ENCODE measurements at places on chromosomes 16 and 17. TPM values are rescaled to one million over a fixed set of nuclear protein-coding genes. Genes with fewer than 3 reads are reported as not detected.

DNA sequence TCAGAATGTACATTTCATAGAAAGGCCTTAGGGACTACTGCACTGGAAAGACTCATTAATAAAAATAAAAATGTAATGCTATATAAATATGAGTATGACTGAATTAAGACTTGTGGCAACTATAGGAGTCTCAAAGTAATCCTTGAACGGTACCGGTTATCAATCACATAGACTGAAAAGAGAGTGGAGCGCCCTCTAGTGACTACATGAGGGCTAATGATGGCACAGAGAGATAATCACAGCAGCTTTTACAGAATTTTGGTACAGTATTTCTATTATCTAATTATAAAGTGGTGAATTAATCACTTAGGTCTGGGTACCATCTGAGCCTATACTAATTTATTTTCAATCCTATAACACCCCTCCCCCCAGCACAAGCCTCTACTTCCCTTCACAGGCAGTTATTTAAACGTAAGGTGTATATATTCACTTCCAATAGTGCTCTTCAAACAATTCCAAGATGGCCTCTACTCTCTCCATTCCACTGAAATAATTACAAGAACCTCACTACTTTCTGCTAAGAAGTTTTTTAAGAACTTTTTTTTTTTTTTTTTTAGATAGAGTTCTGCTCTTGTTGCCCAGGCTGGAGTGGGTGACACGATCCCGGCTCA, 40.7 kb upstream of the ANKFY1 start:
- DNase-seq, result no peak

NPIPA2 gene
- 0.25 TPM for total RNA-seq

ANKFY1 gene
- 24.3 TPM for total RNA-seq

DNA sequence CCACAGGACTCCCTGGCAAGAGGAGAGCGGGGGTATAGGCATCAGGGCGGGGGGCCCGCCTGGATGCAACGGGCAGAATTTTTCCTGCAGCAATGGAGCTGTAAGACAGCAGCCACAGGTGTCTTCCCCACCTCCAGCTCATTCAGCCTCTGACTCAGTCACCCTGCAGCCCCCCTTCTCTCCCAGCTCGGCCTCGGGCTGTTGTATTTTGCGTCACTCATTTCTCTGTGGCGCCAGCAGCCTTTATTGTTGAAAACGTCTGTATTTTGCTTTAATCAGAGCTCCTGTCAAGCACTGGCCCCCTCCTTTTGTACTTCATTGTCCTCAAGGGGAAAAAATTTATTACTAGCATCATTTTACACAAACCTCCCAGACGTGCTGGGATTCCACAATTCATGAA, 117.7 kb downstream of the WSCD1 start:
- DNase-seq, result peak; percentile 12

GRCh38 chr17:82267575-82268379, 5.7 kb downstream of the CSNK1D start:
- peak; percentile 94 for DNase-seq

SPNS2 gene
- total RNA-seq, result 151 TPM

- no peak for DNase-seq
Observed at GRCh38 chr16:89482150-89482816, 8.1 kb downstream of the ANKRD11 start.

GRCh38 chr17:55168958-55169687, 95.6 kb upstream of the HLF start:
- DNase-seq, result no peak

IGF2BP1 gene
- 0.45 TPM for total RNA-seq

GRCh38 chr16:61797296-61797795, 238.9 kb downstream of the CDH8 start:
- DNase-seq, result no peak

DNA sequence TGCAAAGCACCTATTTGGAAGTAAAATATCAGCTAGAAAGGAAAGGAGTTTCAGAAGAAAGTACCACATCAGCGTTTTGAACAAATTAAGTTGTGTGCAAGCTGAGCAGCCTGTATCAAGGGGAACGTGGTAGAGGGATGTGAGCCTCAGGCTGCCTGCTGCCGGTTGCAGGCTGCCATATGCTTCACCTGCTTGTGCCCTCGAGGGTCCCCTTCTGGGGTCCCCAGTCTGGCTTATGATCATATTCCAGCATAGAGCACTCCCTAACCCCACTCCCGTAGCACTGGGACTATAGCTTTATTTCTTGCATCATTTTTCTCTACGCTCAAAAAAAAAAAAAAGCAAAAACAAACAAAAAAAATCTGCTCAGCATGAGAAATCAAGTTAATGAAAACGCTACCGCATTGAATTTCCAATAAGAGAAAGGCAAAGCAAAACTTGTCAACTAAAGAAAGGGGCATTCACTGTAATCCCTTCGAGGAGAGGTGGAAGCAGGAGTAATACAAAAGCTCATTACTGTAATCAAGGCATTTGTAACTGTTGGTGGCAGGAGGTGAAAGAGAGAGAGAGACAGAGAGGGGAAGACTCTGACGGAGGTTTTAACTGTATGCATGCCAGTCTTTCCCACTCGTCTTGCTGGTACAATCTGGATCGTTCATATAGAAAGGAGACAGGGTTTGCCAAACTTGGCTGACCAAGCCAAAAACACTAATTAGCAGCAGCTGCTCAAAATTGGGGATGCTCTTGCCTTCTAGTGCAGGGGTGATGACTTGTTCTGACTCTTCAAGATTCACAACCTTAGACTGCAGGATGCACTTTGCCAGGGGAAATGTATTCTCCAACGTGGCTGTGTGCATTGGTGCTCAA, 258.2 kb upstream of the HSBP1 start:
- no peak for DNase-seq

TMC5 gene
- total RNA-seq, result 0.17 TPM

USP43 gene
- total RNA-seq, result 10.3 TPM

DNA sequence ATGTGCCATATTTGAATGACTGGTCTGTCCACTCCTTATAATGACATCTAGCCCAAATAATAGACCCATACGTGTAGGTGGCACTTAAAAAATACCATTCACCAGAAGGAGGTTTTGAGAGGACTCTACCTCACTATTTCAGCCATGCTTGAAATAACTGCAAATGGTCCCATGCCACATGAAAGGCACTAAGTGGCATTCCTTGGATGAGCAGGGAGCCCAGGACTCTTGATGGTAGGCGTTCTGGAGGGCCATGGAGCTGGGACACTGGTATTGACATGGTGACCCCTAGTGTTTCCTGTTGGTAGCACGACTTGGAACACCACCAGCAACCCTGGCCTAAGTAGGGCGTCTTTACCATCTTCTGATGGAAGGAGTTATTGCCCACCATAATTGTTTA, 148.7 kb upstream of the ZFHX3 start:
- peak; percentile 63 for DNase-seq

- DNase-seq, result no peak
Observed at GRCh38 chr17:27824745-27825144, 24.4 kb upstream of the NOS2 start.

- DNase-seq, result no peak
Observed at GRCh38 chr17:14321476-14321949, 20.6 kb downstream of the HS3ST3B1 start.

- no peak for DNase-seq
Observed at GRCh38 chr16:70777973-70778406, 23.0 kb downstream of the VAC14 start.

TADA2A gene
- total RNA-seq, result 14.5 TPM

- peak; percentile 45 for DNase-seq
Observed at GRCh38 chr16:64983963-64984362, 137.9 kb downstream of the CDH11 start.

CDRT15L2 gene
- not detected for total RNA-seq

DNA sequence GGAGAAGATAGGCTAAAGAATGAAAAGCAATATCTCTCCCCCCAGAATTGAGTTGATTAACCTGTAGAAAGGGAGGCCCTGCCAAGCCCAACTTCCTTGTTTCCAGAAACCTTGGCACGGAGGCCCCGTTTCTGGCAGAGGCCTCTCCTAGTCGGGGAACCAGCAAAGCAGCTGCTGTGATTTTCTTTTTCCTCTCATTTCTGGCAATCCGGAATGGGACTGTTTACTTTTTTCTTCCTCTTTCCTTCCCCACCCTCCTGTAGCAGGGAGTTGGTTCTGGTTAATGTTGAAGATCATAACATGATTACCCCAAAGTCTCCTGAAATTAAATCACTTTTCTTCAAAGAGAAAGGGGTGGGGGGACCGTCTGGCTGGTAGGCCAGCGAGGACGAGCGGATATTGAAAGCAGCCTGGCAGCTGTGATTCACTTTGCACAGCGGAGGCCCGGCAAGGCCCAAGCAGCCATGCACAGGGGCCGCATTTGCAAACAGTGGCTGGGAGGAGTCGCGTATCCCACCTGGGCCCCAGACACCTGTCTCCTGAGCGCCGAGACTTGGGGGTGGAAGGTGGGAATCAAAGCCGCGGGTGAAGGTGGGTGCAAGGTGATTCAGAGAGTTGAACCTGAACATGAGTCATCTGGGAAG, 51.5 kb downstream of the NTN1 start:
- DNase-seq, result no peak

DNA sequence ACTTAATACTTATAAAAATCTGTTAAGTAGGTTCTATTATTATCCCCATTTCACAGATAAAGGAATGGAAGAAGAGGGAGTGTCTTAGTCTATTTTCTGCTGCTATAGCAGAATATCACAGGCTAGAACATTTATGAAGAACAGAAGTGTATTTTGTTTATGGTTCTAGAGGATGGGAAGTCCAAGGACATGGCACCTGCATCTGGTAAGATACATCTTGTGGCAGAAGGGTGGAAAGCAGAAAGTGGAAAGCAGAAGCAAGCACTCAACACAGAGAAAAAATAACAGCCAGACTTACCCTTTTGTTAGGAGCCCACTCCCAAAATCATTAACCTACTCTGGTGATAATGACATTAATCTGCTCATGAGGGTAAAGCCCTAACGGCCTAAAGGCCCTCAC, 422.4 kb downstream of the NPIPA8 start:
- no peak for DNase-seq

GRCh38 chr16:75552951-75553350, 3.1 kb downstream of the TMEM231 start:
- no peak for DNase-seq

FAHD1 gene
- total RNA-seq, result 84.9 TPM

DNA sequence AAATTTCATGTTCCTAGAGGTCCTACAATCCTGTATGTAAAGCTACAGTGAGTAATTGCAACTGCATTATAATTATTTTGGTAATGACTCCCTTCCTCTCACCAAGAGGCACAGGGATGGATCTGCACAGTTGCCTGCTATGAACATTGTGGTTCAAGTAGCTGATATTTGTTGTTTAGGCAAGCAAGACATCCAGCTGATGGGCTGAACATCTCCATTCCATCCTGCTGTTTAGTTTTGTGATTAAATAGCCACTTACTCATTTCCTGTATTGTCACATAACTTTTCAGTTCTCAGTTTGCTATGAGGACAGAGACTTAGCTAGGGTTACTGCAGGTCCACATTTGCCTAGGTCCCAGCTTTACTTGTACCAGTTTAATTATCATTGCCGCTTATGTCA, 181.2 kb upstream of the TBX2 start:
- peak; percentile 15 for DNase-seq

DPEP3 gene
- total RNA-seq, result not detected

ANKS3 gene
- total RNA-seq, result 34.6 TPM

GRCh38 chr16:50702725-50703124, 9.3 kb downstream of the NOD2 start:
- DNase-seq, result peak; percentile 63

- no peak for DNase-seq
Observed at GRCh38 chr17:22303096-22303495, 610.8 kb downstream of the KCNJ18 start.

GAS2L2 gene
- total RNA-seq, result not detected

SCGB1C2 gene
- total RNA-seq, result not detected

GRCh38 chr16:88489163-88489741, 36.2 kb downstream of the ZFPM1 start:
- no peak for DNase-seq

GRCh38 chr16:86707581-86707980, 129.2 kb downstream of the FOXL1 start:
- no peak for DNase-seq

KRTAP1-5 gene
- not detected for total RNA-seq

DNA sequence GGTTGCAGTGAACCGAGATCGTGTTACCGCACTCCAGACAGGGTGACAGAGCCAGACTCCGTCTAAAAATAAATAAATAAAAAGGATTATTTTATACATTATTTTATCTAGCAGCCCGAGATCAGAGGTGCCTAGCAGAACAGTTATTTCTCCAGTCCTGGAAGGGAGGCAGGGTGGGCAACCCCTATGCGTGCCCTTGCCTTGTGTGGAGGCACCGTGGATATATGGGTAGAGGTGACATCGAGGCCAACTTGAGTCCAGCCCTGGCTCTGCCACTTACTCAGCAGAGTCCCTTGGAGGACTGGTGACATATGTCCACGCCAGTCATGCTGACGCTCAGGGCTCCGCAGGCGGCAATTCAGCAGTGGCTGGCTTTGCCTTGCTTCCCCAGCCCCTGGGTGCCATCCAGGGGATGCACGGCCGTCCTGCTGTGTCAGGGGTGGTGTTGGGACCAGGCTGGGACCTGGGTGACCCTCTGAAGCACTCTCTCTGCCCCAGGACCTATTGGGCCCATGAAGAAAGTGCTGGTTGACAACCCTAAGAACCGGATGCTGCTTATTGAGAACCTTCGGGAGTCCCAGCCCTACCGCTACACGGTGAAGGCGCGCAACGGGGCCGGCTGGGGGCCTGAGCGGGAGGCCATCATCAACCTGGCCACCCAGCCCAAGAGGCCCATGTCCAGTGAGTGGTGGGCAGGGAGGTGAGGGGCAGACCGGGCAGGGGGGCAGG, 13.2 kb downstream of the GALK1 start:
- DNase-seq, result no peak

CCL23 gene
- total RNA-seq, result not detected

HEATR9 gene
- not detected for total RNA-seq

DNA sequence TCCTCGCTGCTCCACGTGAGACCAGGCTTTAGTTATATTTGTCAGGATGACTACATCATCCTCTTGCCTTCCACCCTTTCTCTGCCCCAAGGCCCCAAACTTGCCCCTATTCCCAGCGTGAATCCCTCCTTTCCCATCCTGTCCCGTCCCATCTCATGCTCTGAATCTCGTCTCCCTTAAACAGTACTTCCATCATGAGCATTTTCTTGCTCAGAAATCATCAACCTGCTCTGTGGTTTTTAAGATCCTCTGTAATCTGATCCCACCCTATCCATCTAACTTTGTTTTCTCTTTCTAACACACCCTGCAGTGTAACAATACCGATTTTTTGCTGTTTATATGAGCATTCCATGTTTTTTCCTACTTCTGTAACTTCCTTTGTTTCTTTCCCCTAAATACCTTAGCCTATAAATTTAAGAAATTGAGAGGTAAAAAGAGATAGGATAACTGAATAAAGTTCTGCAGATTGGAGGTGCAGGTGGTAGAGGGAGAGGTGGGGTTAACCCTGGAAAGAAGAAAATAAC, 39.7 kb downstream of the MRTFB start:
- no peak for DNase-seq

TEX14 gene
- total RNA-seq, result not detected

DNA sequence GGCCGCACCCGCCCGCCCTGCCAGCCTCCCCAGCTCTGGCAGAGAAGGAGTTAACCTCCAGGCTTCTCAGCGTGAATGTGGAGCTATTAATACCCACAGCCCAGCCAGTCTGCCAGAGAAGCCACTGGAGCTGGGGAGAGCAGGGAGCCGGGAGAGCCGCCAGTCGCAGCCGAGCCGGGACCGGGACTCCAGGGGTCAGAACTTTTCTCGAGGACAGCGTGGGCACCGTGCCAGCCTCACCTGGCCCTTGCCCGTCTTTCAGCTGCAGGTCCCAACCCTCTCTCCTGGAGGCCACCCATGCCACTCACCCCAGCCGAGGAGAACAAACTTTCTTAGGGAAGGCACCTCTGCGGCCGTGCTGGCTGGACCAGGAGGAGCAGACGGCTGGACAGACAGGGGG, 33.8 kb upstream of the SBK1 start:
- DNase-seq, result no peak

SLFN12 gene
- total RNA-seq, result 22.1 TPM

GRCh38 chr17:81599719-81600486, 37.0 kb downstream of the NPLOC4 start:
- no peak for DNase-seq

Data from renal cortical epithelial cell (primary cell).